Kidney glomerular epithelial cell (primary cell): ENCODE measurements at places on chromosomes 11 and 22.

GRCh38 chr11:91796999-91797398 is 427.6 kb upstream of the FAT3 start:
- peak; percentile 96 for DNase-seq

DNA sequence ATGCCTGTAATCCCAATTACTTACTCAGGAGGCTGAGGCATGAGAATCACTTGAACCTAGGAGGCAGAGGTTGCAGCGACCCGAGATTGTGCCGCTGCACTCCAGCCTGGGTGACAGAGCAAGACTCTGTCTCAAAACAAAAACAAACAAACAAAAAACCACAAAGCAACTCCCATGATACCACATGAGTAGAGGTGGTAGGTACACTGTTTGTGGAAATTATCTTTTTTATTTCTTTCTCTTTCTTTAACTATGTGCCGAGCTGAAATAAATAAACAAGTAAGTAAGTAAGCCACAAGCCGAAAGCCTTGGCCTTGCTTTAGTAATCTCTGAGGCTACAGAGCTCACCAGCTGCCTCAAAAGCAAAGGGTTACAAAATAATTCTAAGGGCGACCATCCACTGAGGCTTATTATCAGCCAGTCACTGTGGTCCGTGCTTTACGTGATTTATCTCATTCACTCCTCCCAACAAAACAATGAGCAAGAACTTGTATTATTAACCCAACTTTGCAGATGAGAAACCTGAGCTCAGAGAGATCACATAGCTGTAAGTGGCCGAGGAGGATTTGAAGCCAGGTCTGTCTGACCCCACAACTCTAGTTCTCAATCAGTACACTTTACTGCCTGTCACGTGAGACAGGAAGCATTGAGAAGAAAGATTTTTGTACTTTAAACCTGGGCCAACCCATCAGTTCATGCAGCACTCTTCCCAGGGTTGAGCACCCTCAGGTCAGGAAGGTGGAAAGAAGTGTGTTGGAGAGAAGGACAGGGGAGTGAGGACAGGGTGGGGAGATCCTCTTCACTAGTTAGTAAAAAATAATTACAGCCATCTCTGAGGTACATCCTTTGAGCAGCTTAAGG is 69.8 kb upstream of the MTMR2 start:
- no peak for DNase-seq

- DNase-seq, result no peak
These were observed 656.3 kb downstream of the NTM start for GRCh38 chr11:132026746-132027145.

DNA sequence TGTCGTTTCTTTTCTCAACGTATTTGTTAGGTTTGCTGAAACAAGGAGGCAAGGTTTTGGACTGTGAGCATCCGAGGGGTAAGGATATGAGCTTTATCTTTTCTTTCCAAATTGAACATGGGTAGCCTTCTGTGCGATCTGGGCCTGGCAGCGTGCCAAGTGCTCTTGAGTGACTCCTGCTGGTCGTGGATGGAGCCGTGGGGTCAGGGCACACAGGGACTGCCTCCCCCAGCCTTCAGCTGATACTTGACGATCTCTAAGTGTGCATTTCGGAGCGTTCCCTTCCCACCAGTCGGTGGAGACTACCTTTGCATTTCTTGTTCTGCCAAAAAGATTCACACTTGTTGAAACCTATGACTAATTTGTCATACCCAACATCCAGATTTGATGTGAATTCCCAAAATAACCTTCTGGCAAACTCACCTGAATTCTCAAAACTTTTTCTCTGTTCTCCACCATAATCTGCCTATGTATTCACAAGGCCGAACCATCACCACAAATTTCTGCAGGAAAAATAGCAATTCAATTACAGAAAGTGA is 40.1 kb upstream of the CLMP start:
- no peak for DNase-seq

GRCh38 chr11:93622043-93622442 is 39.4 kb upstream of the CEP295 start:
- DNase-seq, result no peak

- DNase-seq, result no peak
These were observed 539 bp downstream of the EIF4ENIF1 start for GRCh38 chr22:31488988-31489617.

- DNase-seq, result no peak
These were observed 86.5 kb downstream of the MYEOV start for GRCh38 chr11:69380451-69380901.

GRCh38 chr11:68750195-68751003 is 921 bp downstream of the TESMIN start:
- DNase-seq, result no peak

- DNase-seq, result no peak
These were observed 66.5 kb upstream of the POU2AF1 start for GRCh38 chr11:111445586-111445985.
